ENCODE measurements at places on chromosomes 3 and 15. TPM values are rescaled to one million over a fixed set of nuclear protein-coding genes. Genes with fewer than 3 reads are reported as not detected.
A peak's percentile ranks its signal among the peaks of the same experiment; 100 is the strongest.

The FSTL1 gene
- 1.0 TPM for total RNA-seq

GRCh38 chr3:107978131-107979055 is 112.4 kb downstream of the CD47 start:
- H3K36me3 ChIP-seq, result no peaks in the 10 kb centered on the region
- no peak overlapping the region for H3K27ac ChIP-seq
- H3K4me3 ChIP-seq, result peak overlapping the region; percentile 58
- DNase-seq, result no peak

- H3K4me3 ChIP-seq, result no peak overlapping the region
- H3K27me3 ChIP-seq, result no peaks in the 10 kb centered on the region
- no peaks in the 10 kb centered on the region for H3K36me3 ChIP-seq
Measured at GRCh38 chr3:150639262-150639661, 36.1 kb downstream of the SELENOT start.

GRCh38 chr15:20349774-20350498 is 191.7 kb downstream of the GOLGA6L6 start:
- DNase-seq, result no peak

The VGLL4 gene
- 16.3 TPM for total RNA-seq

DNA sequence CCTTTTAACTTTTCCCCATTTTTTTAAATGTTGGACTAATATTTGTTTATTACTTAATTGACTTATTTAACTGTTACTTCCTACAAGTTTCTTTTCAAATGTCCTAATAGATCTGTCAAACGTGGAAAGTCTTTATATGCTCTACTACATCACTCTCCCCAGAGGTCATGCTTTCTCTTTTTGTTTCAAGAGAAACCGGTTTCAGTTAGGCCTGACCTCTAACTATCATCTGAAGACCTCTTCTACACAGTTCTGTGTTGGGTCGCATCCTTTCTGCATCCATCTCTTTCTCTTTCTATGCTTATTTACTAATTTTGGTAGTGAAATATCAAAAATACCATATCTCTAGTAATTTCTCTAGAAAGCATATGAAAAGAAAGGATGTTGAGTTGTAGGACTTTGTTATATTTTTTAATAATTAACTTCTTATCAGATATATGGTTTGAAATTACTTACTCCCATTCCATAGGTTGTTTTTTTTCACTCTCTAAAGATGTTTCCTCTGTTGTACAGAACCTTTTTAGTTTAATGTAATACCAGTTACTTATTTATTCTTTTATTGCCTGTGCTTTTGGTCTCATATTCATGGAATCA is 781.2 kb upstream of the ARPP21 start:
- H3K27ac ChIP-seq, result no peak overlapping the region
- H3K27me3 ChIP-seq, result no peaks in the 10 kb centered on the region
- DNase-seq, result no peak
- H3K4me3 ChIP-seq, result no peak overlapping the region
- no peaks in the 10 kb centered on the region for H3K4me1 ChIP-seq

GRCh38 chr3:89261673-89262072 is 154.3 kb downstream of the EPHA3 start:
- no peak overlapping the region for H3K4me3 ChIP-seq
- no peak for DNase-seq
- H3K4me1 ChIP-seq, result no peaks in the 10 kb centered on the region
- H3K36me3 ChIP-seq, result no peaks in the 10 kb centered on the region
- H3K27ac ChIP-seq, result no peak overlapping the region

The BCHE gene
- not detected for total RNA-seq

DNA sequence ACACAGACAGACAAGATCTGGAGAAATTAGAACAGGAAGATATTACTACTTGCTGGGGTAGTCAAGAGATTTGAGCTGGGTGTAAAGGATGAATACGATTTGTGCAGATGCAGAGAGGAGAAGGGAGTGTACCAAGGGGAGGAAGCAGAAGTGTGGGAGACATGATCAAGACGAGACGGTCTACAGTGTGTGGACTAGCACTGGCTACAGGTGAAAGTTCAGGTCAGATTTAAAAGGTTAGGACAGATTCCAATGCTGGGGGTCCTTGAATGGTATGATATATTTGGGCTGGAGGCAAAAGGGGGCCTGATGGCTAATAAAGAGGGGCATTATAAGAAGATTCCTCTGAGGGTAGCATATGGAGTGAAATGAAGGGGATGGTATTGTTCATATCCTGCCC is 12.1 kb downstream of the LDHAL6B start:
- DNase-seq, result no peak
- H3K36me3 ChIP-seq, result no peaks in the 10 kb centered on the region
- no peaks in the 10 kb centered on the region for H3K4me1 ChIP-seq
- no peaks in the 10 kb centered on the region for H3K27me3 ChIP-seq

The KBTBD13 gene
- not detected for total RNA-seq

- peaks cover 69% of the 10 kb centered on the region for H3K4me1 ChIP-seq
- peak overlapping the region; percentile 27 for H3K4me3 ChIP-seq
- peak overlapping the region; percentile 37 for H3K27ac ChIP-seq
- H3K27me3 ChIP-seq, result no peaks in the 10 kb centered on the region
Measured at GRCh38 chr3:10389995-10390394, 69.1 kb upstream of the SEC13 start.

GRCh38 chr3:172066880-172067796 is 27.8 kb downstream of the FNDC3B start:
- H3K27me3 ChIP-seq, result no peaks in the 10 kb centered on the region
- H3K4me1 ChIP-seq, result no peaks in the 10 kb centered on the region
- no peak overlapping the region for H3K27ac ChIP-seq
- DNase-seq, result no peak

DNA sequence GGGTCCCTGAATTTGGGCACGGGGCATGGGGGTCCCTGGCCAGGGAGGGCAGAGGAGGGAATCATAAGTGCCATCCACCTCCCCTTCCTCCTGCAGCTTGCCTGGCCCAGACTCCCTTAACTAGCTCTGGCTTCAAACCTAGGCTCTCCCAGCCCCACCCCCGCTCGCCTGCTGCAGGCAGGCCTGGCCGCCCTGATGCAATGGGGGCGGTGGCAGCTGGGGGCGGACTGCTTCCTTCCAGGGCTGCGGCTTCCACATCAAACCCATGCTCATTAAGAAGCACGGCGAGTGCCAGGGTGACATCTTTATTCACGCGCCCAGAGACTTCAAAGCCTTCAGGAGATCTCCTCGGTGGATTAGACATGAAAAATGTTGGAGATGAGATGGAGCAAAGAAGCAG is 123.1 kb downstream of the TPRA1 start:
- no peak overlapping the region for H3K27ac ChIP-seq
- H3K27me3 ChIP-seq, result no peaks in the 10 kb centered on the region
- H3K4me3 ChIP-seq, result no peak overlapping the region
- no peaks in the 10 kb centered on the region for H3K4me1 ChIP-seq
- no peaks in the 10 kb centered on the region for H3K36me3 ChIP-seq
- DNase-seq, result no peak

The CLRN1 gene
- total RNA-seq, result not detected

DNA sequence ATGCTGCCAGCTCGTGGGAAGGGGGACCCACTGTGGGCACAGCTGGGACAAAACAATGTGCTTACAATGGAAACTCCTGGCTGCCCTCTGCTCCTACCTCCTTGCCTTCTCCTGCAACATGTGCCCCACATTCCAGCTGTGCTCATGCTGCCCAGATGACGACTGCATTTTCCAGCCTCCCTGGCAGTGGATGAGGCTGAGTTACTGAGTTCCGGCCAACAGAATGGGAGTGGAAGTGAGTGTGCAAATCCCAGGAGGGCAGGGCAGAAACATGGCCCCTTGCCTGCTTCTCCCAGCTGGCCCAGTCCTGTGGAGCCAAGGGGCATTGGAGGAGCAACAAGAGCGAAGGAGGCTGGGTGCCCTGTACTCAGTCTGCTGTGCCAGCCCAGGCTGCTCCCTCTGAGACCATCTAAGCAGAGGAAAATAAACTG is 17.1 kb downstream of the KLF15 start:
- no peak overlapping the region for H3K27ac ChIP-seq
- no peaks in the 10 kb centered on the region for H3K4me1 ChIP-seq
- DNase-seq, result no peak
- H3K4me3 ChIP-seq, result no peak overlapping the region
- no peaks in the 10 kb centered on the region for H3K27me3 ChIP-seq
- H3K36me3 ChIP-seq, result no peaks in the 10 kb centered on the region

DNA sequence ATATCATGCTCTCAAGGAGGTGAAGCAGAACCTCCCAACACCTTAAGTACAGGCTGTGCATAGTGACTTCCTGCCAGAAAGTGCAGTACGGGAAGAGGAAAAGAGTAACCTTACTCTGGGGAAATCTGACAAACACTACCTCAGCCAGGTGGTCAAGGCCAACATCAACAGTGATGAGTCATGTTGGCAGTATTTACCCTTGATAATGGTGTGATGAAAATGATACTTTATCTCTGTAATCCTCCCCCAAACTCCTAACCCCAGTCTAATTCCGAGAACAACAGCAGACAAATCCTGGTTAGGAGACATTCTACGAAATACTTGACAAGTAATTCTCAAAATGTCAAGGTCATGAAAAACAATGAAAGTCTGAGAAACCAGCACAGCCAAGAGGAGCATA is 26.5 kb downstream of the ANKDD1A start:
- H3K36me3 ChIP-seq, result no peaks in the 10 kb centered on the region
- H3K4me1 ChIP-seq, result no peaks in the 10 kb centered on the region

GRCh38 chr3:119338754-119339153 is 44.6 kb downstream of the ARHGAP31 start:
- no peak overlapping the region for H3K27ac ChIP-seq
- no peaks in the 10 kb centered on the region for H3K27me3 ChIP-seq
- no peak for DNase-seq
- H3K36me3 ChIP-seq, result no peaks in the 10 kb centered on the region
- no peaks in the 10 kb centered on the region for H3K4me1 ChIP-seq

- H3K36me3 ChIP-seq, result peaks cover 21% of the 10 kb centered on the region
- H3K27ac ChIP-seq, result no peak overlapping the region
- DNase-seq, result no peak
- H3K4me1 ChIP-seq, result peaks cover 25% of the 10 kb centered on the region
- H3K4me3 ChIP-seq, result no peak overlapping the region
Measured at GRCh38 chr3:130738241-130738640, 8.4 kb downstream of the PIK3R4 start.

DNA sequence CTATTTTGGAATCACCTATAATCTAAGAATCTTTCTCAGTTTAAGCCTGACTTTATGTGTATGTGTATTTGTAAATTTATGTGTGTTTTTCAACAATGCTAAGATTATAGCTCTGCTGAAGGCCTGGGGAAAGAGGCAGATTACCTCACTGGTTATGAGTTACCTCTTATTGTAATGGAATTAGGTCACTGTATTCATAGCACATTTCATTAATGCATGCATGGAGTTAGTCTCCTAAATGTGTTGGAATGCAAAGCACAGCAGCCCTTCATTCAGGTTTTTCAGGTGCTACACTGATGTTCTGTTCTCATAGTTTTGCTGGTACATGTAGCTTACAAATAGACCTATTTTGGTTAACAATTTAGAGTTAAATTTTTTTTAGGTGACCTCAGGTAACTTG is 9.5 kb downstream of the GPR87 start:
- no peaks in the 10 kb centered on the region for H3K4me1 ChIP-seq
- H3K27me3 ChIP-seq, result peaks cover 3% of the 10 kb centered on the region
- no peaks in the 10 kb centered on the region for H3K36me3 ChIP-seq
- DNase-seq, result no peak

The SNTN gene
- not detected for total RNA-seq

The CPN2 gene
- not detected for total RNA-seq

- peaks cover 8% of the 10 kb centered on the region for H3K4me1 ChIP-seq
- H3K4me3 ChIP-seq, result no peak overlapping the region
- no peaks in the 10 kb centered on the region for H3K36me3 ChIP-seq
Measured at GRCh38 chr15:72507402-72508092, 33.4 kb downstream of the ARIH1 start.

GRCh38 chr3:188051801-188052168 is 102.2 kb upstream of the LPP start:
- no peaks in the 10 kb centered on the region for H3K27me3 ChIP-seq
- no peaks in the 10 kb centered on the region for H3K36me3 ChIP-seq
- no peak overlapping the region for H3K4me3 ChIP-seq
- DNase-seq, result no peak
- H3K4me1 ChIP-seq, result peaks cover 9% of the 10 kb centered on the region

The PATL2 gene
- total RNA-seq, result 44.1 TPM

GRCh38 chr3:4509983-4510755 is 17.0 kb downstream of the ITPR1 start:
- H3K4me1 ChIP-seq, result peaks cover 5% of the 10 kb centered on the region
- no peak overlapping the region for H3K27ac ChIP-seq
- no peak overlapping the region for H3K4me3 ChIP-seq
- no peak for DNase-seq
- no peaks in the 10 kb centered on the region for H3K36me3 ChIP-seq

The MCTP2 gene
- 6.4 TPM for total RNA-seq

The NT5DC2 gene
- 3.7 TPM for total RNA-seq

DNA sequence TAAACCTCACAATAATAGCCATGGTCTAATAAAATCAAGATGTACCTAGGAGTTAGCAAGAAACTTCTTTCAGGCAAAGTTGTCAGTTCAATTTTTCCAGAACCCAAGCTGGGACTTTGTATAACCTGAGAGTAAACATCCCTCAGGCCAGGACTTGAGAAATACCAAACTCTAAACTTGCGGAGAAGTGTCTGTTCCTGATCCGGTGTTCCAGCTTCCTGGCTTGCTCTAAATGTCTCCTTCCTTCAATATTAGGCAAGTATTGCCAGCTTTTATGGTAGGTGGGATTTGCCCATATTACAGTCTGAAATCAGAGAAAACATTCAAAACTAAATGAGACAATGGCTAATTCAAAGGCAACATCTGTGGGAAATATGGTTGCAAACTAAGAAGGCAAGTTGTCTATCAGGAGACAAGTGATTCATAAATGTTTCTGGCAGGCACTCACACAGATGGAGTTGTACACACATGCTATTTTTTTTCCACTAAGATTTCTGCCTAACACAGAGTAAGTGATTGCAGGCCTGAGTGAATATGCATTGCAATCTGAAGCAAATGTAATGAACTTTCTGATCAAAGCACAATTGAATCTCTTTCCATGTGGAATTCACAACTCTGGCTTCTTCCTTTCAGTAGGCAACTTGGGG is 88.3 kb upstream of the COL8A1 start:
- no peaks in the 10 kb centered on the region for H3K4me1 ChIP-seq
- no peak overlapping the region for H3K27ac ChIP-seq
- no peak for DNase-seq
- no peaks in the 10 kb centered on the region for H3K27me3 ChIP-seq
- no peaks in the 10 kb centered on the region for H3K36me3 ChIP-seq

The ADAM10 gene
- total RNA-seq, result 156 TPM

- H3K4me1 ChIP-seq, result no peaks in the 10 kb centered on the region
- H3K27ac ChIP-seq, result no peak overlapping the region
- no peaks in the 10 kb centered on the region for H3K27me3 ChIP-seq
- H3K4me3 ChIP-seq, result no peak overlapping the region
- DNase-seq, result no peak
Measured at GRCh38 chr15:76566276-76566675, 229.7 kb downstream of the ISL2 start.

GRCh38 chr3:12421132-12421531 is 63.1 kb upstream of the TSEN2 start:
- no peak for DNase-seq
- H3K4me3 ChIP-seq, result no peak overlapping the region
- peaks cover 5% of the 10 kb centered on the region for H3K4me1 ChIP-seq
- H3K27ac ChIP-seq, result no peak overlapping the region

The GNAT1 gene
- total RNA-seq, result not detected

Measured in CD4-positive, CD25-positive, alpha-beta regulatory T cell (primary cell).